Fibroblast of villous mesenchyme (primary cell): ENCODE measurements at places on chromosomes 4 and X. TPM values are rescaled to one million over a fixed set of nuclear protein-coding genes. Genes with fewer than 3 reads are reported as not detected.

DNA sequence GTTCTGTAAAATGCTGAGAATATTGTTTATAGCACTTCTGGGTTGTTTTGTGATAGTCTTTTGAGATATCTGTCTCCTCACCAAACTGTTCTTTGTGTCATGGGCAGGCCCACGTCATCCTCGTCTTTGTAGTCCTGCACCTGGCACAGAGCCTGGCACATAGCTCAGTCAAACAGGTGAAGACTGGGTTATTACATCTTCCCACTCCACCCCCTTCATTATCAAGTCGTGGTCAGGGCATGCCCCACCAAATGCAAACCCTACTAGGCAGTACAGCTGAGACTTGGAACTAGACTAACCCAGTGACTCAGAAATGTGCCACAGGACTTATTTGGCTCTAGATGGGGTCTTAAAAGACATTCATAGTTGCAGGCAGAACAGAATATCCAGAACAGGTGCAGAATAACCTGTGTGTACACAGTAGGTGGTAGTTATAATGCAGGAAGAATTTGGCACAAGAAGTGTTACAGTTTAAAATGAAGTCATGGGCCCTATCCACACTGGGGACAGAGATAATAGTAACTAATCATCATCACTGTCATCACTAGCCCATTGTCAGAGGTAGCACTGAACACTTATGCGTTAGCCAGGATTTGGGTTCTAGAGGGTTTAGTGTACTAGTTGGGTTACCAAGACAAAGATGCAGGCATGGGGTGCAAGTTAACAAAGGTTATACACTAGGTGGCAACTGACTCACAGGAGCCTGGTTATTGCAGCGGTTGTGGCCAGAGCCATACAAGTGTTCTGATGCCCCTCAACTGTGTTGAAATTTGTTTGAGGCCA lies 74.9 kb downstream of the TBL1X start:
- DNase-seq: no peak

DNA sequence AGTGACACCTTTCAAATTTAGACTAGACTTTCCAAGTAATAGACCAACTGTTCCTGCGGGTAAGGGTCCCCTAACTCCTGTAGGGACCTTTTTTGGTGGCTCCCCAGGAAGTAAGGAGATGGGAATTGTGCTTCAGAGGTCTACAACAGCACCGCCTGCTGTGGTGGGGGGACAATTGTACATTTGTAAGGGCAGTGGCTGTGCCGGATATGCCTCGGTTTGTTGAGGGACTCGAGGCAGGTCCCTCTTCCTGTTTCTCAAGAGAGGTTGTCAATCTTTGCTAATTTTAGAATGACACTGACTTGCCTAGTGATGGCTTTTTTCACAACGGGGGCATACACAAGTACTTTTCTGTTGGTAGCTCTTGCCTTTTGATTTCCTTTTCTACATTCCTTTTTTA lies 15.5 kb upstream of the HSD17B11 start:
- DNase-seq: no peak

DNA sequence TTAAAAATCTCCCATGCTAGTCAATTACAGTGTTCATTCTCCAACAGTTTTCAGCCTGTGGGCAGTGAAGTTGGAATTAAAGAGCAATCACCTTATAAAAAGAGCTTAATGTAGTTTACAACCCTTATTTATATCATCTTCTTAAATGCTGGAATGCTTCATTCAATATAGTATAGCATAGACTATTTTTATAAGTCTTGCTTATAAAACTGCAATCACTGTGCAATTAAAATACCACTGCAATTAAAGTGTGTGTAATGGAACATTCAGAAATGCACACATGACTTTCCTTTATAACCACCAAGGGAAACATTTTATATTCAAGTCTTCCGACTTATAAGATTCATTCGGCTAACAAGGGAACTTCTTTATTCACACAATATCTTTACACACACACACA lies 16.4 kb upstream of the DCAF8L1 start:
- no peak for DNase-seq

GRCh38 chr4:99117876-99118693 lies 26.0 kb downstream of the ADH4 start:
- peak; percentile 34 for DNase-seq

- DNase-seq: no peak
Measured at GRCh38 chrX:124229374-124229773, 103.1 kb upstream of the TEX13D start.

DNA sequence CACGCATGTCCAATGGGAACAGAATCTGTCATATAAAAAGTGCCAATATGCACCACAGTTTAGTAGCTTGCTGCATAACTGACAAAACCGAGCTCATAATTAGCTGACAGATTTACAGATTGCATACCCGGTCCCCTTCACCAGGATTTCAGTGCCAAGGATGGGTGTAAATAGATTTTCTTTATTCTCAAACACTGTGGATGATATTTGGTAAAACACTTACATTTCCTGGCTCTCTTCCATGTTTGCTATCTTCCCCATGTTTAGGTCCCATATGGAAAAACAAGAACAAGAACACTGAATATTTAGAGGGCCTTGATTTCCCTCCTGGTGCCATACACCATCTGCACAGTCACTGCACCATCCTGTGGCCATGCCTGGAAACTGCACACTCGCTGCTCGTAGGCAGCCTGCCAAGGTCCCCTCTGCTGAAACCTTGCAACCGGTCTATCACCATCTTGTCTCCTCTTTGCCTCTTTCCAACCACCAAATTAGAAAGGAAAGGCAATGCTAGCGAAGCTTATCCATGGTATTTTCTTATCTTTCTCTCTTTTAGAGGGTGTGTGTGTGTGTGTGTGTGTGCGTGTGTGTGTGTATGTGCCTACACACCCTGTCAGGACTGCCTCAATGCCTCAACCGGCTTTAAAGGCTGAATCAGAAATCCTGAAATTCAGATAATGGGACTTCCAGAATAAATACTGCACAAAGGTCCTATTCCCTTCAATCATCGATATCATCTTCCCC lies 124.2 kb upstream of the MBNL3 start:
- peak; percentile 37 for DNase-seq

Gene L1CAM
- total RNA-seq: 16.4 and 54.4 TPM in 2 replicates

Gene MTNR1A
- not detected in 2 replicates for total RNA-seq

Gene GPAT3
- total RNA-seq: 1.3 and 15.1 TPM in 2 replicates
